ENCODE measurements at places on chromosomes 2 and 18. TPM values are rescaled to one million over a fixed set of nuclear protein-coding genes. Genes with fewer than 3 reads are reported as not detected.

ZC3H6 gene
- 2.0 TPM for total RNA-seq

AKAIN1 gene
- total RNA-seq = not detected

FRZB gene
- total RNA-seq = 0.68 TPM

BOLL gene
- not detected for total RNA-seq

PPM1G gene
- 164 TPM for total RNA-seq

MYO5B gene
- total RNA-seq = 0.70 TPM

C2orf72 gene
- total RNA-seq = under 0.01 TPM

DNA sequence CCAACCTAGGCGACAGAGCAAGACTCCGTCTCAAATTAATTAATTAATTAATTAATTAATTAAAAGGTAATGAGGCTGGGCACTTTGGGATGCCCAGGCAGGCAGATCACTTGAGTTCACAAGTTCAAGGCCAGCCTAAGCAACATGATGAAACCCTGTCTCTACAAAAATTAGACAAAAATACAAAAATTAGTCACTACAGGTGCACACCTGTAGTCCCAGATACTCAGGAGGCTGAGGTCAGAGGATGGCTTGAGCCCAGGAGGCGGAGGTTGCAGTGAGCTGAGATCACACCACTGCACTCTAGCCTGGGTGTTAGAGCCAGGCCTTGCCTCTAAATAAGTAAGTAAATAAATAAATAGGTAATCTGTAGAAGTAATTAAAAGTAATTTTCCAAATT, 6.8 kb downstream of the SF3B1 start:
- no peak for DNase-seq

- no peak for DNase-seq
Measured at GRCh38 chr2:149388120-149388816, 57.9 kb downstream of the LYPD6 start.

DNA sequence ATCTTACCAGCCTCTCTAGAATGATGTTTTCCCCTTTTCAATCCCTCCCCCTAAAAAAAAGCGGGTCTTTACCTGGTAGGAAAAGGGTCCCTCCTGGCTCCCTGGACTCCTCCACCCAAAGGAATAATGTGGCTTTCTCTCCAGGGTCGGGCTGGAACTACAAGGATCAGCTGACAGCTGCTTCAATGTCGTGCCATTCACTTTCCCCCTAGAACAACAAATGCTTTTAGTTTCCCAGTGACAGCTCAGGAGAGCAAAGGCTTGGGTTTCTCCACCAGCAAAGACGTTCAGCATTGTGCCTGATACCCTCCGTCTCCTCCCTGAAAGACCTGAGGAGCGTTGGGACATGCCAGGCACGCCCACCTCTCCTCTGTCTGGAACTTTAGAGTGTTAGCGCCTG, 173.8 kb upstream of the SIX3 start:
- no peak for DNase-seq

- DNase-seq = peak; percentile 33
Measured at GRCh38 chr2:225122583-225123486, 80.6 kb upstream of the DOCK10 start.

DNA sequence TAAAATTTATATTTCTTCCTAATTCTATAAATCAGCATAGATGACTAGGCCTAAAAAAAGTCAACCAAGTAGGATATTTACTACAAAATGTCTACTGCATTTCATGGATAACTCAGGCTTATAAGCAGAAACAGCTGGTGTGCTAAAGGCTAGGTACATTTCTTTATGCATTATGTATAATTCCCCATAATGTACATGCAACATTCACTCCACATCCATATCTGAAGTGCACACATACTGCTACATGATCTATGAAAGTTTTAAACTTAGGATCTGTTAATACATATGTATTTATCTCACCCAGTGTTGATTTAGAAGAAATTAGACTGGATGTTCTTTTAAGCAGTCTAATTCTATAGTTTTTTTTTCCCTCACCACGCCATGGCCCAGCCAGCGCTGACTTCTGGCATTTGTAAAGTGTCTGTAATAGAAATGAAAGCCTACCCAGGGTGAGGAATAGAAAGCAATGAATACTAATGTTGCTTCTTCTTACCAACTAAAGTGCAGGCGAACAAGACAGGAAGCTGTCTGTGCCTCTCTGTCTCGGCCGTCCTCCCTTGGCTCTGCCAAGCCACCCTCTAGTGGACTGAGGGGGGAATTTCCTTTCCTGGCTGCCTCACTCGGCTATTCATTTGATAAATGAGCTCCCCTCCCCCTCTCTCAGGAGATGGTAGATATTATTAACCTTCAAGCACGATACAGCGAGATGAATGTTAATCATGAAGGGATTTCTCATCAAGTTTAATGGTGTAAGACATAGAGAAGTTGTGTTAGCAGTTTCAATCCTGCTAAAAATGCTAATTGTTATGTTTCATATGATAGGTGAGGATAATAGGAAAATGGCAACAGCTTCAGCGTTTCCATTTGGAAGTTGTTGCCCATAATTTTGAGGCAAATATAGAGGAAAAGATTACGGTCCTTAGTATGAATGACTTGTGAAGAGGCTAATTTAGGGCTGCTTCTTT, 384.5 kb downstream of the MTX2 start:
- peak; percentile 86 for DNase-seq

All from dermis blood vessel endothelial cell (primary cell).